Fibroblast of lung (primary cell): ENCODE measurements at places on chromosomes 1 and 21. TPM values are rescaled to one million over a fixed set of nuclear protein-coding genes. Genes with fewer than 3 reads are reported as not detected.

DNA sequence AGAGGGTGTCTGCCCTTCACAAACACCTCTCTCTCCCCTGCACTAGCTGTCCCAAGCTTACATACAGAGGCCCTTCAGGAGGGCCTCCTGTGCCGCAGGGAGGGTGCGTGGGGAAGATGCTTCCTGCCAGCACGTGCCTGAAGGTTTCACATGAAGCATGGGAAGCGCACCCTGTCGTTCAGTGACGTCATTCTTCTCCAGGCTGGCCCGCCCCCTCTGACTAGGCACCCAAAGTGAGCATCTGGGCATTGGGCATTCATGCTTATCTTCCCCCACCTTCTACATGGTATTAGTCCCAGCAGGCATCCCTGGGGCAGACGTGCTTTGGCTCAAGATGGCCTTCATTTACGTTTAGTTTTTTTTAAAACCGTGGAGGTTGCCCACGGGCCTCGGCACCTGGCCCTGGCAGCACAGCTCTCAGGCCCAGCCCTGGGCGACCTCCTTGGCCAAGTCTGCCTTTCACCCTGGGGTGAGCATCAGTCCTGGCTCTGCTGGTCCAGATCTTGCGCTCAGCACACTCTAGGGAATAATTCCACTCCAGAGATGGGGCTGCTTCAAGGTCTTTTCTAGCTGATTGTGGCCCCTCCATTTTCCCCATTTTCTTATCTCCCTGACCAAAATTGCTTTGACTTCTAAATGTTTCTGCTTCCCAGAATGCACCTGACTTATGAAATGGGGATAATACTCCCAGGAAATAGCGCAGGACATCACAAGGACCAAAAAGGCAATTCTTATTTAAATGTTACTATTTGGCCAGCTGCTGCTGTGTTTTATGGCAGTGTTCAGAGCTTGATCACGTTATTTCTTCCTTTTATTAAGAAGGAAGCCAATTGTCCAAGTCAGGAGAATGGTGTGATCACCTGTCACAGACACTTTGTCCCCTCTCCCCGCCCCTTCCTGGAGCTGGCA lies 6.1 kb downstream of the NPPA start:
- no peak for DNase-seq
- H3K4me1 ChIP-seq: no peaks in the 10 kb centered on the region
- no peak overlapping the region for H3K4me3 ChIP-seq
- no peak overlapping the region for H3K27ac ChIP-seq
- H3K36me3 ChIP-seq: peaks cover 42% of the 10 kb centered on the region
- no peaks in the 10 kb centered on the region for H3K27me3 ChIP-seq

- DNase-seq: no peak
- no peaks in the 10 kb centered on the region for H3K27me3 ChIP-seq
- H3K4me3 ChIP-seq: no peak overlapping the region
- no peaks in the 10 kb centered on the region for H3K4me1 ChIP-seq
These were observed 123.8 kb upstream of the PRDX6 start for GRCh38 chr1:173353350-173353749.

GRCh38 chr1:17210176-17210575 lies 5.2 kb downstream of the PADI1 start:
- peaks cover 11% of the 10 kb centered on the region for H3K27me3 ChIP-seq
- H3K36me3 ChIP-seq: no peaks in the 10 kb centered on the region
- no peak overlapping the region for H3K27ac ChIP-seq
- DNase-seq: peak; percentile 33
- H3K4me3 ChIP-seq: no peak overlapping the region

DNA sequence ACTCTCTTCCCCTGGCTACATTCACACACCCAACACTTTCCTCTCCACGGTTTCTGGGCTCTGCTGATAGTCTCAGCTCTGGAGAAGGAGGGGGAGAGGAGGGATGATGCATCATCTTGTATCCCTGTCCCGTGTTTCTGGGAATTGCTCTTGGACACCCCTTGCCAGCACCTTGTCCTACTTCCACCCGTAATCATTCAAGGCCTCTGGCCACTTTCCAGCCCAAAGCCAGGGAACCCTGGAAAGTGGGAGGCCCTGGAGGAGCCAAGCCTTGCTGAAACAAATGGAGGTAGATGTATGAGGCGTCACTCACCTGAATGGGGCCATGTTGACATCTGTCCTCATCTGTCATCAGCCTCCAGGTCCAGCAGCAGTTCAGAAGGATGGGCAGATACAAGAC lies 4.4 kb downstream of the PLEKHO1 start:
- no peak overlapping the region for H3K27ac ChIP-seq
- no peaks in the 10 kb centered on the region for H3K27me3 ChIP-seq
- H3K4me3 ChIP-seq: no peak overlapping the region
- H3K36me3 ChIP-seq: peaks cover 33% of the 10 kb centered on the region
- no peak for DNase-seq

GRCh38 chr1:201849372-201850052 lies 20.6 kb downstream of the IPO9 start:
- peak overlapping the region; percentile 31 for H3K27ac ChIP-seq
- H3K36me3 ChIP-seq: peaks cover 8% of the 10 kb centered on the region
- no peak overlapping the region for H3K4me3 ChIP-seq
- peaks cover 14% of the 10 kb centered on the region for H3K4me1 ChIP-seq
- no peaks in the 10 kb centered on the region for H3K27me3 ChIP-seq

DNA sequence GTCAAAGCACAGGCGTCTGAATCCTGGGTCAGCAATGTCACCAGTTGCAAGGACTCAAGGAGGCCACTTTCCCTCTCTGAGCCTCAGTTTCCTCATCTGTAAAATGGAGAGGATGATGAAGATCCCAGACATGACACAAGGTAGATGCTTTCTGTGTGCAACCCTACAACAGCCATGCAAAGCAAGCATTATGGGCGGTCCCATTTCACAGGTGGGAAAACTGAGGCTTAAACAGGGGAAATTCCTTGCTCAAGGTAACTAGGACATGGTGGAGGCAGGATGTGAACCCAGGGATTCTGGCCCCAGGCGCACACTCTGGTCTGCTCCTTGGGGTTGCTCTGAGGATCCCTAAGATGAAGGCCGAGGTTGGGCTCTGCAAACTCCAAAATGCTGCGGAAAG lies 311.0 kb downstream of the PTPRU start:
- no peaks in the 10 kb centered on the region for H3K27me3 ChIP-seq
- H3K27ac ChIP-seq: no peak overlapping the region
- H3K4me1 ChIP-seq: no peaks in the 10 kb centered on the region
- H3K36me3 ChIP-seq: no peaks in the 10 kb centered on the region
- no peak overlapping the region for H3K4me3 ChIP-seq

- H3K4me1 ChIP-seq: no peaks in the 10 kb centered on the region
- no peaks in the 10 kb centered on the region for H3K36me3 ChIP-seq
- H3K27ac ChIP-seq: peak overlapping the region; percentile 20
- no peak overlapping the region for H3K4me3 ChIP-seq
These were observed 32.1 kb downstream of the ARID4B start for GRCh38 chr1:235295902-235296350.

- H3K4me1 ChIP-seq: no peaks in the 10 kb centered on the region
- DNase-seq: no peak
- H3K36me3 ChIP-seq: no peaks in the 10 kb centered on the region
- H3K27ac ChIP-seq: no peak overlapping the region
- H3K4me3 ChIP-seq: no peak overlapping the region
- no peaks in the 10 kb centered on the region for H3K27me3 ChIP-seq
These were observed 316.8 kb downstream of the NFIA start for GRCh38 chr1:61399199-61399598.

DNA sequence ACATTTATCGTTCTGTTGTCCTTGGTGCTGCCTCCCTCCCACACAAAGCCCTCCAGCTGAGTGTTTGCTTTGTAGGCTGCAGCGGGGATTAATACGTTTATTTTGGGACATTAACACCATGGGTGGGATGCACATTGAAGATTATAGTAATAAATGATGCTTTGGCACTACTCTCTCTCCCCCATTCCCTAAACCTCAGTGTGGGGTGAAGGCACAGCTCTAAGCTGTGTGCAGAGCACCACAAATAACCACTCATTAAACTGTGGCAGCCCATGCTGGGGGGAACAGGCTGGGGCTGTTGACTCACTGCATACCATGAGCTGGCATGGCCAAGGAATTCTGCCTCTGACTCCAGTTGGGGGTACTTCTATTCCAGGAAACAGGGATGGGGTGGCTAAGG lies 7.7 kb downstream of the PCP4L1 start:
- H3K27me3 ChIP-seq: peaks cover 9% of the 10 kb centered on the region
- no peak overlapping the region for H3K4me3 ChIP-seq
- H3K4me1 ChIP-seq: no peaks in the 10 kb centered on the region
- H3K27ac ChIP-seq: no peak overlapping the region

DNA sequence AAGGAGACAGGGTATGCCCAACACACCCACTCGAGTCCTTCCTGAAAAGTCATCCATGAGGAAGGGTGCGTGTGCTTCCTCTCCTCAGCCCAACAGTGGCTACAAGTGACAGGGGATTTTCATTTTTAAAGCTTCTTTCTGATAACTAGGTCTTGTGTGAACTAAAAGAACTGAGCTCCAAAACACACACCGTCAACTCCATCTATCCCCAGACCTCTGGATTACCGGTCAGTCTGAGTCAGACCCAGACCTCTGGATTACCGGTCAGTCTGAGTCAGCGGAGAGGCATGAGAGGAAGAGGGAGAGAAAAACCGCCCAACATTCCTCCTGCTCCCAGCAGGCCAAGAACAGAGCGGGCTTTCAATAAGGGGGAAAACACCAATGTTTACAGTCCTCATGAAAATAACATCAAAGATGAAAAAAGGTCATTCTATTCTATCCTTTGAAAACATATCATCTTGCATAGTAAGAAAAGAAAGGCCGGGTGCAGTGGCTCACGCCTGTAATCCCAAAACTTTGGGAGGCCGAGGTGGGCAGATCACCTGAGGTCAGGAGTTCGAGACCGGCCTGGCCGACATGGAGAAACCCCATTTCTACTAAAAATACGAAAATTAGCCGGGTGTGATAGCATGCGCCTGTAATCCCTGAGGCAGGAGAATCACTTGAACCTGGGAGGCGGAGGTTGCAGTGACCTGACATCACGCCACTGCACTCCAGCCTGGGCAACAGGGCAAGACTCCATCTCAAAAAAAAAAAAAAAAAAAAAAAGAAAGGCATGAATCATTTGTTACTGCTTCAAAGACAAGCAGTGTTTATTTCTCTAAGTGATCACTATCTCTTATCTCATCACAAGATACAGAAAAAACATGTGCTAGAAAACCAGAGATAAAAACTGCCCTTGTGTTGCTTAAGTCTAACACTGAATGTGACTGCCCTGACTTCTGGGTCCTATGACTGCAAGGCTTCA lies 3.4 kb downstream of the PTTG1IP start:
- DNase-seq: peak; percentile 98
- H3K27me3 ChIP-seq: no peaks in the 10 kb centered on the region
- peak overlapping the region; percentile 95 for H3K27ac ChIP-seq
- H3K4me1 ChIP-seq: peaks cover 45% of the 10 kb centered on the region

- peak; percentile 20 for DNase-seq
- H3K4me1 ChIP-seq: no peaks in the 10 kb centered on the region
- H3K27me3 ChIP-seq: no peaks in the 10 kb centered on the region
- H3K4me3 ChIP-seq: no peak overlapping the region
These were observed 61.8 kb upstream of the PTGFRN start for GRCh38 chr1:116847688-116848531.

Gene EPHA8
- polyA plus RNA-seq: not detected in 2 replicates

Gene FGR
- polyA plus RNA-seq: not detected in 2 replicates

Gene RAB3B
- 45.2 and 51.6 TPM in 2 replicates for polyA plus RNA-seq
